ENCODE measurements at places on chromosomes 1 and 21. TPM values are rescaled to one million over a fixed set of nuclear protein-coding genes. Genes with fewer than 3 reads are reported as not detected.
A peak's percentile ranks its signal among the peaks of the same experiment; 100 is the strongest.

CBR3 gene
- total RNA-seq: 5.5 TPM

SLC35A3 gene
- total RNA-seq: 23.7 TPM

KIF14 gene
- 0.30 TPM for total RNA-seq

CELA2A gene
- total RNA-seq: 11.0 TPM

- peak overlapping the region; percentile 60 for H3K27ac ChIP-seq
- H3K4me1 ChIP-seq: peaks cover 14% of the 10 kb centered on the region
- DNase-seq: no peak
- no peak overlapping the region for H3K4me3 ChIP-seq
Measured at GRCh38 chr1:109252893-109253802, 3.8 kb downstream of the CELSR2 start.

- no peaks in the 10 kb centered on the region for H3K36me3 ChIP-seq
- no peak overlapping the region for H3K27ac ChIP-seq
- H3K4me1 ChIP-seq: peaks cover 19% of the 10 kb centered on the region
- no peak for DNase-seq
- peaks cover 4% of the 10 kb centered on the region for H3K27me3 ChIP-seq
Measured at GRCh38 chr1:156669794-156670193, 7.4 kb downstream of the NES start.

GRCh38 chr1:7444363-7444762, 326.7 kb upstream of the VAMP3 start:
- no peaks in the 10 kb centered on the region for H3K27me3 ChIP-seq
- H3K4me1 ChIP-seq: no peaks in the 10 kb centered on the region
- no peak for DNase-seq
- H3K4me3 ChIP-seq: no peak overlapping the region
- no peaks in the 10 kb centered on the region for H3K36me3 ChIP-seq
- no peak overlapping the region for H3K27ac ChIP-seq

DNA sequence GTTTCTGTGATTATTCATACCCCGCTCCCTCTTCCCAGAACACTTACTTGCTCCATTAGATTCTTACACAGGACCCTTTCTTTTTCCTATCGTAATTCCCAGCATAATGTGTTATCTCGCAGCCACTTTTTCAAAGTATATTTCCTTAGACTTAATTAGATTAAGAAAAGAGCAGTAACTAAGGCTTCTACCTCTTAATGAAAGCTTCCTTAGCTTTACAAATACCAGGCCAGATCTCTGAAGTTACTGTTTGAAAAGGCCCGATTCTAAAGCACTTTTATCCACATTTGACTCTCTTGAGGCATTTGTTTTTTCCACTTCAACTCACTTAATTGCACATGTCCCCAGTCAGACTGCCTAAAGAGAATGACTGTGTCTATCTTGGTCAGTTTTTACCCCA, 1264.3 kb upstream of the ADGRL2 start:
- H3K4me1 ChIP-seq: peaks cover 18% of the 10 kb centered on the region
- H3K4me3 ChIP-seq: no peak overlapping the region
- H3K27me3 ChIP-seq: no peaks in the 10 kb centered on the region
- no peak for DNase-seq
- H3K27ac ChIP-seq: no peak overlapping the region

- H3K4me1 ChIP-seq: peaks cover 25% of the 10 kb centered on the region
- peak overlapping the region; percentile 32 for H3K4me3 ChIP-seq
- no peaks in the 10 kb centered on the region for H3K27me3 ChIP-seq
- H3K36me3 ChIP-seq: no peaks in the 10 kb centered on the region
- peak; percentile 49 for DNase-seq
- H3K27ac ChIP-seq: no peak overlapping the region
Measured at GRCh38 chr21:29299916-29300806, 1.4 kb downstream of the BACH1 start.

GRCh38 chr1:109802136-109802900, 38.6 kb upstream of the EPS8L3 start:
- H3K27me3 ChIP-seq: no peaks in the 10 kb centered on the region
- no peak overlapping the region for H3K27ac ChIP-seq

DNA sequence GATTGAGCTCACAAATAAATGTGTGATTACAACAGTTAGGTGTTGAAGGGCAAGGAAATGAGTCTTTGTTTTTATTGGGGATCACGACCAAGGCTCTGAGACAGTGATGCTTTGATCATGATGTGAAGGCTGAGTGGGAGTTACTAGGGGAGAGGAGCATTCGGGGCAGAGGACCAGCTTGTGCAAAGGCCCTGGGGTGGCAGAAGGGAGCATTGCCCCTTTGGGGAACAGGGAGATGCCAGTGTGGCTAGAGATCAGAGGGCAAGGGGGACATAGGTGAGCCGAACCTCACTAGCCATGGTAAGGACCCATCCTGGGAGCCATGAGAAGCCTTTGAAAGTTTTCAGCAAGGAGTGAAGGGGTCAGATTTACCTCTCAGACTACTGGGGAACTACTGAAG, 31.1 kb downstream of the TNFRSF8 start:
- no peak overlapping the region for H3K4me3 ChIP-seq
- H3K27me3 ChIP-seq: no peaks in the 10 kb centered on the region
- no peaks in the 10 kb centered on the region for H3K36me3 ChIP-seq
- no peaks in the 10 kb centered on the region for H3K4me1 ChIP-seq
- DNase-seq: no peak
- H3K27ac ChIP-seq: no peak overlapping the region

GRCh38 chr1:84264961-84265360, 36.5 kb upstream of the SAMD13 start:
- no peaks in the 10 kb centered on the region for H3K4me1 ChIP-seq
- H3K4me3 ChIP-seq: no peak overlapping the region
- no peaks in the 10 kb centered on the region for H3K27me3 ChIP-seq
- H3K27ac ChIP-seq: no peak overlapping the region
- DNase-seq: no peak

DNA sequence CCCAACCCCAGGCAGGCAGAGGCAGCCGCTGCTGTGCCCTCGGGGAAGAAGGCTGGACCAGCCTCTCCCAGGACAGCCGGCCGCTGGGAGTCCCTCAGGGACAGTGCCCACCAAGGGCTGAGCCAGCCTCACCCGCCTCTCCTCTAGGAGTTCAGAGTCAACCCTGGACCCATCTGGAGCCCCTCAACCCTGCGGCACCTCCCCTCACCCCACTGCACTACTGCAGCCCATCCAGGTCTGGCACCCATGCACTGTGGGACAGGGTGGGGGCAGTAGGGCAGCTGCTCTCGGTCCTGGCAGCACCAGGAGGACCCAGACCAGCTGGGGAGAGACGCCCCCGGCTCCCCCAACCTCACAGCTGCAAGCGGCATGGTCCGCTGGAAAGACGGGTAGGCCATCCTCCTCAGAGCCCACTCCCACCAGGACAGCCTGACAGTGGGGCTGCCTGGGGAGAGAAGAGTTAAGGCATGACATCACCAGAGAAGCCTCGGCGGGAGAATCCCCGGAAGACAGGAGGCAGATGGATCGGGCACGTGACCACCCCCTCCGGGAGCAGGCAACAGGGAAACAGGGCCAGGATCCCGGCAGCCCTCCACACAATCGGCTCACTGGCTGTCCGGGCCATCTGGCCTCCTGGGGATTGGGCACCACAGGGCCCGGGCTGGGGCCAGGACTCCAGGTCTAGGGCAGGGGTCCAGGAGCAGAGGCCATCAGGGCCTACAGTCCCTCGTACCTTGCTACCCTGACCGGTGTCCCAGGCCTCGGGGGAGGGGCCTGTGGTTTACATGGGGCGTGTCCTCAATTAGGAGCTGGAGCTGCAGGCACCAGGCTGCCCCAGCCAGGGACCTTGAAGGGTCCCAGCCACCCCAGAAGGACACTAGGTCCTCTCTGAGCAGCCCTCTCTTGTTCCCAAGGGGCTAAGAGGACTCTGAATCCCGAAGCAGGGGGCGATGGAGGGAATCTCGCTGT, 3.1 kb downstream of the ACAP3 start:
- DNase-seq: peak; percentile 90
- no peaks in the 10 kb centered on the region for H3K36me3 ChIP-seq
- peaks cover 41% of the 10 kb centered on the region for H3K4me1 ChIP-seq
- no peak overlapping the region for H3K4me3 ChIP-seq
- H3K27me3 ChIP-seq: no peaks in the 10 kb centered on the region

- H3K36me3 ChIP-seq: no peaks in the 10 kb centered on the region
- H3K27me3 ChIP-seq: no peaks in the 10 kb centered on the region
- peaks cover 8% of the 10 kb centered on the region for H3K4me1 ChIP-seq
- no peak overlapping the region for H3K4me3 ChIP-seq
Measured at GRCh38 chr21:26544201-26544775, 28.8 kb downstream of the CYYR1 start.

- H3K27me3 ChIP-seq: no peaks in the 10 kb centered on the region
- H3K4me3 ChIP-seq: no peak overlapping the region
- no peaks in the 10 kb centered on the region for H3K36me3 ChIP-seq
- no peaks in the 10 kb centered on the region for H3K4me1 ChIP-seq
Measured at GRCh38 chr21:31360717-31361116, 16.7 kb upstream of the TIAM1 start.

GRCh38 chr21:26168371-26168770, 2.2 kb downstream of the APP start:
- DNase-seq: no peak
- peaks cover 24% of the 10 kb centered on the region for H3K4me1 ChIP-seq
- no peaks in the 10 kb centered on the region for H3K36me3 ChIP-seq
- H3K27ac ChIP-seq: no peak overlapping the region
- H3K4me3 ChIP-seq: no peak overlapping the region
- H3K27me3 ChIP-seq: no peaks in the 10 kb centered on the region

GRCh38 chr1:13549521-13549920, 34.1 kb upstream of the PDPN start:
- H3K4me1 ChIP-seq: no peaks in the 10 kb centered on the region
- no peaks in the 10 kb centered on the region for H3K27me3 ChIP-seq
- peak; percentile 52 for DNase-seq

Measured in adrenal gland (tissue), 19 donors.